EL (cell line): ENCODE measurements at places on chromosomes 6 and 20.

DNA sequence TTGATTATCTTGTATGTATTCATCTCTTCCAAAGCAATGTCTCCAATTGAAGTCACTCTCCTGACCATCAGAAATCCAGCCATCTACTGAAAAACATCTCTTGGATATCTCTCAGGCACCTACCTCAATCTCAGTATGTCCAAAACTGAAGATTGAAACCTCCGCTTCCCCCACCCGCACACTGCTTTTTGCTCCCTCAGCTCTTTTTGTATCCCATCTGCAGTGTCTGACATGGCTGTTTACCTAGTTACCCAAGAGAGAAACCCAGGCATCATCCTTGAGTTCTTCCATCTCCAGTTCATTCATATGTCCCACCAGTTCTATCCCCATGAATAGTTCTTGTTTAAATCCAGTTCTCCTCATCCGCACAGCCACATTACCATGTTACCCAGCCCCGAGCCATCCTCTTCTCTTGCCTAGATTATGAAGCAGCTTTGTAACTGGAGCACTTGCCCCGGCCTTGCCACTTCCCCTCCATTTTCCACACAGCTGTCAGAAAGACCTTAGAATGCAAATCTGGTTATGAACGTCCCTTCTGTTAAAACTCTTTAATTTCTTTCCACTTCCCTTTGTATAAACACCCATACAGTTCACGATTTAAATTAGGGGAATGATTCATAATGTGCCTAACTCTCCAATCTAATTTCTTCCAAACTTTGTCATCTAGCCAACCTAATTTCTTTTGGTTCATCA is 40.5 kb upstream of the GCLC start:
- DNase-seq, result no peak

GRCh38 chr20:63425846-63426485 is 46.5 kb downstream of the KCNQ2 start:
- DNase-seq, result no peak

GRCh38 chr6:48068278-48069251 is 42.4 kb downstream of the PTCHD4 start:
- DNase-seq, result no peak

DNA sequence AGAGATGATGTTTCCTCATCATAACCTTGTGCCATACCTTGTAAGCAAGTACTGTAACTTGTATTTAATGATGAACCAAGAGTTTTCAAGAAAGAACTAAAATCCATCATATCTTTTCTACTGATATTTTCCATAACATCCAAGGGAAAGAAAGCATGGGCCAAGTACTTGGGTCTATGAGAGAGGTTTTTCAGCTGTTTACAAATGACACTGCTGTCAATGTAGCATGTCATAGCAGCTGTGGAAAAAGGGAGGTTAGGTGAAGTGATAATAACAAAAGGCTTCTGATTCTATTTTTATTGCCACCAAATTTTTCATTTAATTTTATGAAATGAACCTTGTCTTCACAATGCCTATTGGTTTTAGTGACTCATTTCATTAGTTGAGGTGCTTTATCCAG is 482.3 kb downstream of the LMBRD1 start:
- no peak for DNase-seq

- DNase-seq, result peak; percentile 48
Measured at GRCh38 chr6:39791850-39792539, at the start of gene DAAM2. Gene DAAM2 (plus strand): TSS chr6:39792376. CDS start chr6:39856303, 63,927 bp downstream.

DNA sequence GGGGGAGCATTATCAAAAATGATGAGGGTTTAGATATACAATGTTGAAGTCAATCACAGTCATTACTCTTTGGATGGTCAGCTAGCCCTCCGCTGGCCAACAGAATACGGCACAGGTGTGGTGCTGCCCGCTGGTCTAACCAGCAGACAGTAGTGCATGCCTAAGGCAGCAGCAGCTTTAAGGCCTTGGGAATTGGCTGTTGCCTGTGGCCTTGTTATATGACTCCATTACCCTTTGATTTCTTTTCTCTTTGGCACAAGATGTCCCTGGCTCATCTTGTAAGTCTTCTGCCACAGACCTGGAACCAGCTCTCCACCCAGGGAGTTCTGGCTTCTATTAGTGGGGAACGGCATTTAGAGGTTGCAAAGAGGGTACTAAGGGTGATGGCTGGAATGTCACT is 110.2 kb downstream of the WDR27 start:
- DNase-seq, result no peak

GRCh38 chr20:44552950-44553908 is 29.1 kb upstream of the PKIG start:
- DNase-seq, result peak; percentile 80

GRCh38 chr20:41232973-41233926 is 84.3 kb downstream of the ZHX3 start:
- peak; percentile 93 for DNase-seq

GRCh38 chr6:35302604-35303241 is 5.1 kb downstream of the DEF6 start:
- DNase-seq, result peak; percentile 39

- DNase-seq, result no peak
Measured at GRCh38 chr6:163757520-163757919, 343.0 kb downstream of the QKI start.

DNA sequence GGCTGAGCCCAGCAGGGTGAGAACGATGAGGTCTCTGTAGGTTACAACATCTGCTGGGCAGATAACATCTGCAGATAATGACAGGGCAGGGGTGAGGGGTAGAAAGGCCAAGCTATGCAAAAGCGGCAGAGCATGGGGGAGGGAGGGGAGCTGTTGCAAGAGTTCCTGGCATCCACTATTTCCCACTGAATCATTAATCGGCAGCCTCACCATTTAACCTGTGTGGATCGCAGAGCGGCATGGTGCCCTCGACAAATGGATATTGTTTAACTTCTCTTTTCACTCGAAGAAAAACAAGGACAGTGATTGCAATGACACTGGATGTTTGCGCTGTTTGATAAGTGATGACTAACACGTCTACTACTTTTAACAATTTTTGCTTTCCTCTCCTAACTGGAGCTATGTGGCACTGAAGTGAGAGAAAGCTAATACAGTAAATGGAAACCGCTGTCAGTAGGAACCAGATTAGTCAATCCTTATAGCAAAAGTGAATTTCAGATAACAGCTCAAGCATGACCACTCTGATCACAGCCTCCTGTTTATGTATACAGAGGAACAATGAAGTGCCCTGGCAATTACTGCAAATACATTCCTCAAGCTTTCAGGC is 381.5 kb downstream of the TFAP2A start:
- peak; percentile 26 for DNase-seq

GRCh38 chr20:62354031-62354808 is 12.9 kb downstream of the LAMA5 start:
- DNase-seq, result no peak

DNA sequence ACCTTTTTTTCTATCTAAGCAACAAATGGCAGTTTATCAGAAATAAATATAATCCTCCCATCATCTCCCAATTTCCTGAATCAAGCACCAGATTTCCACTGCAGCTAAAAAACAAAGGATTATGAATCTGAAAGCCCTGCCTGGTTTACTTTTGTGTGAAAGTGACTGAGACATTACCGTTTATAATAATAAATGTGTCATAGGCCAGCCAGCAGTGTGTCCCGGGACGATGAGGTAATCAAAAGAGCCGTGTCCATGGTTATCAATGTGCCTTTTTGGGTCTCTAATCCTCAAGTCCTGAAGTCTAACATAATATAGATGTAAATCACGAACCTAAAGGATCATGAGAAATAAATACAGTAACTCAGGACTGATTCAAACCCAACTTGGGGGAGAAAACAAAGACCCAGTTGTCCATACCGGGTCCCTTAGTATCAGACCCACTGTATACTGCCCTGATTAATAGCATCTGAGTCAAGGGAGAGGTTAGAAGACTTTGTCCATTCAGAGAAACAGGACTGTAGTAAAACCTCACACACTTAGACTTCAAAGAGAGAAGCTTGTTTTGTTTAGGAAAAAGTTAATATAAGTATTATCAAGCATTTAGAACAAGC is 149.1 kb downstream of the SASH1 start:
- peak; percentile 52 for DNase-seq

GRCh38 chr6:23140871-23141270 is 571.5 kb downstream of the HDGFL1 start:
- peak; percentile 7 for DNase-seq

DNA sequence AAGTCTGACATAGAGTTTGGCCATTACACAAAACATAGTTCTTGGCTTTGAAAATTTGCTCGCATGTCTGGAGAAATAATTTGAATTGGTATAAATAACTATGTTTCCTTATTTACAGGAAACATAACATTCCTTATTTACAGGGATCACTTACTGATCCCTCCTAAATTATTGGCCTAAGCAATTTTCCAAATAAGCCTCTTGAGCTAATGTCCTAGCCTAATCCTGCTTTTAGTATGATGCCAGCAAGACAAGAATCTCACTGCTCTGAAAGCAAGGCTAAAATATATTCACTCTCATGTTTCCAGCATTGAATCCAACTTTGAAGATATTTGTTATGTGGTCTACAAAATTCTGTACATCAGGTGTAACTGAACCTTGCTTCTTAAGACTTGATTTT is 4.1 kb upstream of the TBC1D32 start:
- DNase-seq, result no peak

DNA sequence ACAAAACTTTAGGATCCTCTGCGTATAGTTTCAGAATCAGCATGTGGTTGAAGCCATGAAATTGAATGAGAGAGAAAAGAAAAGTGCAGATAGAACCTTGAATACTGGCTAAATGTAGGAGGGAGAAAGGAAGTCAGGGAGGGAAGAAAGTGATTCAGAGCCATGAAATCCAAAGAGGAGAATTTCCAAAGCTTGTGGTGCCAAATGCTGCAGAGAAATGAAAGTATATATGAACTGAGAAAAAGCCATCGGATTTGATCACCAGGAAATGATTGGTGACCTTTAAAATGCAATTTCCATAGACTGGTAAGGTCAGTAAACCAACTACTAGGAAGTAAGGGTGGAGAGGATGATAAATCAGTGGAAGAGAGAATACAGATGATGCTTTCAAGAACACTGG is 142.3 kb downstream of the TFAP2A start:
- peak; percentile 63 for DNase-seq

DNA sequence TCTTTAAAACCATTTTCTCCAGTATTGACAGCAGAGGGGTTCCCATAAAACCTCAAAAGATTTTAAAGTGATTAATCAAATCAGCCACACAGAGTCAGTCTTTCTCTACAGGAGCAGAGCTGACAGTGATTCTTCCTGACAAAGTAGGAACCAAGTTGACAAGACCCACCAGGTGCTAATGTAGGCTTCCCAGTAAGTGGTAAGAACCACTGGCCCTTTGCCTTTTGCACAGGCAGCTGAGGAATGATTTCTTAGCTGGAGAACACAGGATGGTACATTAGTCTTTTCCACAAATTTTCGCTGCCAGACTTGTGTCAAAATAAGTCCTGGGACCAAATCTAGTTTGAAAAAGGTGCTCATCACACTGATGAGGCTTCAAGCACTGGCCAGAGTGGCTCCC is 95.8 kb downstream of the ARMC2 start:
- DNase-seq, result no peak

- no peak for DNase-seq
Measured at GRCh38 chr20:53679597-53680309, 86.1 kb upstream of the ZNF217 start.

DNA sequence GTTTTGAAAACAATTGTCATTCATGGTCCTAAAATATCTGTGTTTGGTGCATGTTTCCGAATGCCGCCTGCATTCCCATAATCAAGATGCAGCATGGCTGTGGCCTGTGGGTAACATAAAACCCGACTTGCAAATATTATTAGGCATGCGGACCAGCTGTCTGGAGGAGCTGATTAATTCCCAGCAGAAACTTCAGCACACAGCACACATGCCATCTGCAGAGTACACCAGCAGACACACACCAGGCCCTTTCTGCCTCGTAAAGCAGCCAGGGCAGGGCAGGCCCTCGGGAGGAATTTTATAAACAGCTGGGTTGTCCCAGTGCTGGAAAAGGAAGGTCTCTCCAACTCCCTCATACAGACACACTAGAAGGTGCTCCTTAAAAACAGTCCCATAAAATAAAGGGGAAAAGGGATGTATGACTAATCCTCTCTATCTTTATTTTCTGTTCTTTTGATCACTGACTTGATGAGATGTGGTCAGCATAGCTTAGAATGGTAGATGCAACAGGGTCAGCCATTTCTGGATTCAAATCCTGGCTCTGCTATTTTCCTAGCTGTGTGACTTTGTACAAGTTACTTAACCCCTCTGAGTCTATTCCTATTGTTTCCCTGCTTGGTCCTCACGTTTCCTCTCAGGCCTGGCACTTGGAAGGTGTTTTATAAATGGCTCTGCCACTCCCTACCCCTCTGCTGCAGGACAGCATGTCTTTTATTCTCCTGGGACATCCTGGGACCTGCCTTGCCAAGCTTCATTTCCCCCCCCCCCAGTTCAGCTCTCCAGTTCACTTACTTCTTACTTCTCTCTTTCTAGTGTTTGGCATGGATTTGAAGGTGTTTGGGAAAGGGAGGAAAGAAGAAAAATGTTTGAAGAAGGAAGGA is 85.9 kb upstream of the TRAF3IP2 start:
- DNase-seq, result no peak

DNA sequence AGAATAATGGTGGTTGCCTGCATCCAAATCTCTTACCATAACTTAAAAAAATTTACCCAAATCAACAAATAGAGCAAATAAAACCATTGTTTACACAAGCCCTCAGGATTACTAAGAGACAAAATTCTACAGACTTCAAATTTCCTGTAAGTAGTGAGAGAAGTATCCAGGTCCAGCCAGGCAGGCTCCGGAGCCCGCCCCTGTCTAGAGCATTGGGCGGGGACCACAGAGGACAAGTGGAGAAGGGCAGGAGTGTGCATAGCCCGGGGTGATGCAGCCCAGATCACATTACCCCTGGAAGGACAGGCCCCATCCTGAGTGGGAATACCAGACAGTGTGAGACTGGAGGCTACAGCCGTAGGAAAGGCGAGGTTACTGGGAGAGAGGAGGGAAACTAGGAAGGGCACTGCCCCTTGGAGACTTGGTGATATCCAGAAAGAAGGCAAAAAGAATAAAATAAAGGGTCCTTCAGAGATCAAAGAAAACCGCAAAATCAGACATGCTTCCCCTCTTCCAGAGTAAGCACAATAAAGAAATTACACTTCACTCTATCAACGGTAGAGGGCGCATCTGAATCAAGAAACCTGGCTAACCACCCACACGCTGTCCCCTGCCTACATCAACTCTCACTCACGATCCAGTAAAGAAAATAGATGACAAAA is 26.6 kb downstream of the RIN2 start:
- DNase-seq, result peak; percentile 85

DNA sequence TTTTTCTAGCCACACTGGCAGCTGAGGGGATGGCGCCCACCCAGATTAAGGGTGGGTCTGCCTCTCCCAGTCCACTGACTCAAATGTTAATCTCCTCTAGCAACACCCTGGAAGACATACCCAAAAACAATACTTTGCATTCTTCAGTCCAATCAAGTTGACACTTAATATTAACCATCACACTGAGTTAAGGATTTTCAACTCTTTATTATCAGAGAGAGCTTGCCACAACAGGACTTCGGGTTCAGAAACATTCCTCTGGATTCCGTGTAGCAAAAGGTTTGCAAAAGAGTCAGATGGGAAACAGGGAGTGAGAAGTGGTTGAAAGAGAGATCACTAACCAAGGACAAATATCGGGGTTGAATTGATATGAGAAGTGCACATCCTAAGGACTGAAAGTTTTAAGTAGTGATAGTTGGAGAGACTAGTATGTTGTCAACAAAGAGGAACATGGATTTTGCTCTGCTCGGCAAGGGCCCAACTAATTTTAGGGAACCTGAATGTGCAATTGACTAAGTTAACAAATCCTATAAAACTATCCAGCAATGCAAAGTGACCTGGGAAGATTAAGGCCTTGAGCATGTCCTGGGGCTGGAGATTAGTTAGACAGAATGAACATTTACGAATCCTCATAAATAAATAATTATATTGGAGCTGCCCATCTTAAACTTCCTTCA is 137.0 kb upstream of the TENT5A start:
- DNase-seq, result no peak
